ENCODE measurements at places on chromosomes 2 and 18. TPM values are rescaled to one million over a fixed set of nuclear protein-coding genes. Genes with fewer than 3 reads are reported as not detected.

The SLC38A11 gene
- total RNA-seq, result not detected

GRCh38 chr18:13437034-13437433 is 218.5 kb downstream of the LDLRAD4 start:
- H3K36me3 ChIP-seq, result no peaks in the 10 kb centered on the region
- H3K4me3 ChIP-seq, result peak overlapping the region; percentile 43

- DNase-seq, result no peak
- H3K27ac ChIP-seq, result no peak overlapping the region
- no peaks in the 10 kb centered on the region for H3K27me3 ChIP-seq
- no peaks in the 10 kb centered on the region for H3K36me3 ChIP-seq
These were observed 71.9 kb downstream of the TCF4 start for GRCh38 chr18:55515941-55516710.

DNA sequence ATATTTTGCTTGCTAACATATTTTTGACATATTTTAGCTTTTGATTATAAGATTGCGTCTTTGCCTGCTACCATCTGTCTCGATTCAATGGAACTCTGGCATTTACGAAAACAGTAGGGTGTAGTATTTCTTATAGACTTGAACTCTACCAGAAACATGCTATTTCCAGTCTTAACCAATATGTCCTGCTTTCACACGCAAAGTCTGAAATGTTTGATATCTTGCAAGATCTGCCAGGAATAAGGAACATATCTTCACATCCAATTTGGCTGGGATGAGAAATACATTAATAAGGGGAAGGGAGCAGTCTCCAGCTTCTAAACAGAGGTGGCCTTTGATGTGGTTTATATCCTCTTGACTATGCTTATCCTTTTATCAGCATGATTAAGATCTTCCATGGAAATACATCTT is 299.4 kb downstream of the ZNF521 start:
- H3K4me3 ChIP-seq, result no peak overlapping the region
- DNase-seq, result no peak
- H3K27ac ChIP-seq, result no peak overlapping the region
- H3K27me3 ChIP-seq, result no peaks in the 10 kb centered on the region
- H3K36me3 ChIP-seq, result no peaks in the 10 kb centered on the region

- H3K27me3 ChIP-seq, result no peaks in the 10 kb centered on the region
- no peaks in the 10 kb centered on the region for H3K36me3 ChIP-seq
- H3K4me1 ChIP-seq, result no peaks in the 10 kb centered on the region
- DNase-seq, result no peak
These were observed 112.6 kb upstream of the PXDN start for GRCh38 chr2:1856922-1857321.

Data from naive thymus-derived CD4-positive, alpha-beta T cell (primary cell).